ENCODE measurements at places on chromosomes 11 and 22.

GRCh38 chr11:129795089-129795488 is 20.6 kb upstream of the TMEM45B start:
- no peak for DNase-seq

GRCh38 chr11:82523141-82523540 is 210.5 kb downstream of the FAM181B start:
- DNase-seq: no peak

- DNase-seq: no peak
Measured at GRCh38 chr22:50482107-50483074, 1.0 kb downstream of the ADM2 start.

- no peak for DNase-seq
Measured at GRCh38 chr11:132060567-132060966, 690.2 kb downstream of the NTM start.

DNA sequence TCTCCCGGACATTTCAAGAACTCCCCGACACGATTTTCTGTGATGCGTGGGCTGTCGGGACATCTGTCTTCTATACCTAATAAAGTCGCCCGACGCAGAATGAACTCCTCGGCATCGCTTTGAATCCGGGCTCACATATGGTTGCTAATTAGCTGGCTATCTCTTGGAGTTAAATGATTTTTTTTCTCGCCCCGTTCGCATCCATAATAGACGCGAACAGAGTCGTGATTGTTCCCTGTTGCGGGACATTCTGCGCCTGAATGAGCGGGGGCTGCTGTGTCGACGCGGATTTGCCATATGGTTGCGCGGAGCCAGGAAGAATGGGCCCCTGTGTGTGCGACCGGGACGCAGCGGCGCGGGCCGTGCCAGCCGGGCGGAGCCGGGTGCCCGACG is 16.4 kb downstream of the CDKN1C start:
- DNase-seq: no peak

DNA sequence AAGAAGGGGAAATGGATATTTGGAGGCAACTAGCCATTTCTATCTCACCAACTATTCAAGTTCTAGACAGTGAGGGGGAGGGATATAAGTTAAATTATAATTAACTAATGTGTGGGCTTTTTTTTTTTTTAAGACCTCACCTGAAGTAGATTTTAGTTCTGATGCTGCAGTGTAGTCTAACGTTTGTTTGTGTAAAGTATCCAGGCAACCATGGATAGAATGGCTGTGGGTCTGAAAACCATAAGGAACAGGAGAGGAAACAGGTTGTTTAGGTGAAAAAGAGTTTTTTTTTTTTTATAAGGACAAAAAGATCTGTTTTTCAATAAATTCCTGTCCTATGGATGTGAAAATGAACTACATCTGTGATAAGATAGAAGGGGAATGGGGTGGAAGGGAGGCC is 262.4 kb upstream of the PLET1 start:
- DNase-seq: no peak

DNA sequence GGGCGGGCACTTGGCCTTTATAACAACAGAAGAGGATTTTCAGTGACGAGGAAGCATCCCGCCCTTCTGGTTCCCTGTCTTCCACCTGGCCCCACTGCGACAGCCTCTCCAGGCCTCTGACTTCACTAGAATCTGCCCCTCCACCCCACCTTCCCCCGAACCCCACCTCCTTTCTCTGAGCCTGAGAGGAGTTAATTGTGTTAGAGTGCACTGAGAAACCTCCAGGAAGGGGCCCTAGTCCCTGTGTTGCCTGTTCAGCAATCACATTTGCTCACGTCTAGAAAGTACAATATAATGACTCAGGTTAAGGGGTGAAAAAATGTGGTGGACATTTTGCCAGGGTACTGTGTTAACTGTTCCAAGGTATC is 38.8 kb downstream of the PTPRJ start:
- DNase-seq: no peak

DNA sequence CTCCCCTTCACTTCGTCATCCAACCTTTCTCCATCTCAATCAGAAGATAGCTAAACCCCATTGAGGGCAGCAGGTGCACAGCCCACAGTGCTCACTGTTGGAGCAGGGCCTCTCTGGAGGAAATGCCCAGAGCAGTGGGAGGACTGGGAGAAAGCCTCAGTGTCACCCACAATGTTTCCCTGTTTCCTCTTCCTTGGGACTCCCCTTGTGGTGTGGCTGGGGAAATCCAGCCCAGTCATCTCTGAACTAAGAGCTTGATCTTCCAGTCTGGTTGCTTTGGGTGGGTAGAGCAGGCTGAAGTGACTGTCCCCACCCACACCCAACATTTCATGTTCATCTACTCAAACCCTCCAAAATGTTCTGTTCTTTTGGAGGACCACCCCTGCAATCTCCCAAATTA is 29.8 kb upstream of the EED start:
- DNase-seq: peak; percentile 36

DNA sequence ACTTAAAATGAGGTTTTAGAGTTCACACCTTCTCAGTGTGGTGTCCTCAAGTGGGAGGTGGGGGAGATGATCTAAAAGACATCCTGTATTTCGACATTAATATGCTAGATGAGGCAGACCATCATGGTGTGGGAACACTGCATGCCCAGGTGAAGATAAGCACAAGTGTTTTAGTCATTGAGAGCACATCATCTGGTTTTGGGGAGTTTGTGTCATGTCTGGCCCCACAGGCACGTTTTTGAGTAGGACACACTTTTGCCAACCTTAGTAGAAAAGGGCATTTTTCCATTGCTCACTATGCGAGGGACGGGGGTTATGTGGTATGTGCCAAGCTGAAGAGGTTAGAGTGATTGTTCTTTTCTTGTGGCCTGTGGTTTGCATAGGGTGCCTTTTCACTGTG is 189.3 kb downstream of the DBX1 start:
- no peak for DNase-seq

GRCh38 chr11:71305451-71306125 is 53.2 kb upstream of the SHANK2 start:
- DNase-seq: no peak
